ENCODE measurements at places on chromosomes 5 and 9.

DNA sequence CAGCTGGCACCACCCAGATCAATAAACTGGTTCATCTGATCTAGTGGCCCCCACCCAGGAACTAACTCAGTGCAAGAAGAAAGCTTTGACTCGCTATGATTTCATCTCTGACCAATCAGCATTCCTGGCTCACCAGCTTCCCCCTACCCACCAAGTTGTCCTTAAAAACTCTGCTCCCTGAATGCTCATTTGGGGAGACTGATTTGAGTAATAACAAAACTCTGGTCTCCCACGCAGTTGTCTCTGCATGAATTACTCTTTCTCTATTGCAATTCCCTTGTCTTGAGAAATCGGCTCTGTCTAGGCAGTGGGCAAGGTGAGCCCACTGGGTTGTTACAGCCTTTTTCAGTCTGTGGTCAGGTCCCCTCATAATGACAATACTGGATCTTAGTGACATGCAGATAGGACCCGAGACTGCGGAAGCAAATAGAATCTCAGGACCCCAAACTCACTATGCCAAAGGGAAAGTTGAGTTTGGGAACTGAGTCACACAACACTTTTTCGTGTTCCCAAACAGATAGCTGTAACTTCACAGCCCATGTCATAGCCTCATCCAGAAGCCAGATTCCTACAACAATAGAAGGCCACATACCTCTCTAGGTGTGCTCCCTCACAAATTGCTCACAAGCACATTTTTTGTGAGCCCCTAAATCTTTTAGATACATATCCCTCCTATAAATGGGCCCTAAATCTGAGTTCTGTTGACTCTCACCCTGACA is 175.2 kb upstream of the RAI14 start:
- no peak for DNase-seq

DNA sequence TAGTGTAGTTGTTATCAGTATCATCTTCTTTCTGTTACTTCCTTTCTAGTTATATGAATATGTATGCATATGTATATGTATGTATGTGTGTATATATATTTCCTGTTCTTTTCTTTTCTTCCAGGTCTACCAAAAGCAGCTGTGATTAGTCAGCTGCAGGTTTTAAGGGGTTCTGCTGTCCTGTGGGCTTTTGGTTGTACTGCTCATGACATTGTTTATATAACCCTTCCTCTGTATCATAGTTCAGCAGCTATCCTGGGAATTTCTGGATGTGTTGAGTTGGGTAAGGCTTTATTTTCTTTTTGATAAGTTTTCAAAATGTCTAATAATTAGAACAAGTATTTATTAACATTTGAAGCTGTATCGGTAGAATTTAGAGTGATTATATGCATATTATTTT is 23.2 kb downstream of the SLC27A6 start:
- DNase-seq: no peak

GRCh38 chr5:130549884-130550561 is 615.0 kb downstream of the HINT1 start:
- DNase-seq: peak; percentile 83

- no peak for DNase-seq
Observed at GRCh38 chr5:7464182-7464581, 68.2 kb downstream of the ADCY2 start.

DNA sequence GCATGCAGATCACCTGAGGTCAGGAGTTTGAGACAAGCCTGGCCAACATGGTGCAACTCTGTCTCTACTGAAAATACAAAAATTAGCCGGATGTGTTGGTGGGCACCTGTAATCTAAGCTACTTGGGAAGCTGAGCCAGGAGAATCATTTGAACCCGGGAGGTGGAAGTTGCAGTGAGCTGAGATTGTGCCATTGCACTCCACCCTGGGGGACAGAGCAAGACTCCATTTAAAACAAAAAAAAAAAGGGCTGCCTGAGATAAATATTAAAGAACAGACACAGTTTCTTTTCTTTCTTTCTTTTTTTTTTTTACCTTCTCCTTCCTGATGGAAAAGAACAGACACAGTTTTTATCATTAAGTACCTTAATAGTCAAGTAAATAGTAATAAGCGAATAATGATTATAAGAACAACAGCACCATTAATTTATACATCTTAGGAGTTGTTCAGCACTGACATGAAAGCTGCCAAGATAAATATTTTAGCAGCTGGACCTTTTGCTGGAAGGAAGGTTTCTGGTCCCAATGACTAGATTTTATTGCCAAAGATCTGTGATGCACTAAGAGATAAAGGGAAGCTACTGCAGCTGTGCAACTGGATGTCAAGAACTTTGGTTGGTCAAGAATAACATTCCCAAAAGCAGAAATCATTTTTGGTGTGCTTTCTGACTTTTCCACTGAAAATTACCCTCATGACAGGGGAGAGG is 7.0 kb downstream of the CENPP start:
- peak; percentile 17 for DNase-seq

- peak; percentile 74 for DNase-seq
Observed at GRCh38 chr9:114266969-114267368, 55.9 kb upstream of the ORM1 start.

- no peak for DNase-seq
Observed at GRCh38 chr5:72468606-72469005, 38.6 kb downstream of the ZNF366 start.

DNA sequence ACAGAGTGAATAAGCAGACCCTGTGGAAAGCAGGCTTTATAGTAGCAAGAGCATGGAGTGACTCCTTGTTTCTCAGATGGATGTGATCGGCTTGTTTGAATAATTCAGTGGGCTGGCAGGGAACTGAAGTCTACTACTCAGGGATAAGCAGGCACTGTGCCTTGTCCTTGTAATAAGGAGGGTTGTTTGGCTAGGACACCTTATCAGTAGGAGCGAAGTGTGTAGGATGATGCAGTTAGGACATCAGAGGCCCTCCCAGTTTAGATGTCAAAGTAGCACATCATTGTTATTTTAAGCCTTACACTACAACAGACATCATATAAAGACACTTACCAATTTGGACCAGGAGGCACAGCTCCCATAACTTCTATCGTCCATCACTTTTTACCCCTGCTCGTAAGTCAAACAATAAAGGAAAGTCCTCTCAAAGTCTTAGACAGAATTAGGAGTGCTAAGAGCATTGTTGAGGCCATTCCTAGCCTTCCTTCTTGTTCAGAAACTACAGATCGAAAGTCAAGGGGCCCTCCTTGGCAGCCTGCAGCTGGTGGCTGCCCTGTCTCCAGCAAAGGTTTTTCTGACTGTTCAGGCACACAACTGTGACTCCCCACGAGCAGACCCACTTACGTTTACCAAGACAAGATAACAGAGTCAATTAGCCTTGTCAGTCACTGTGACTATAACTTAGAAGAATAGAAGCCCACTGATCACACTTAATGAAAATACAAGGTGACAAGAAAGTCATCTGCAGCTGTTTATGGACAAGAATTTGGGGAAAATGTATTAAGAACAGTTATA is 218.6 kb downstream of the SNX18 start:
- no peak for DNase-seq

DNA sequence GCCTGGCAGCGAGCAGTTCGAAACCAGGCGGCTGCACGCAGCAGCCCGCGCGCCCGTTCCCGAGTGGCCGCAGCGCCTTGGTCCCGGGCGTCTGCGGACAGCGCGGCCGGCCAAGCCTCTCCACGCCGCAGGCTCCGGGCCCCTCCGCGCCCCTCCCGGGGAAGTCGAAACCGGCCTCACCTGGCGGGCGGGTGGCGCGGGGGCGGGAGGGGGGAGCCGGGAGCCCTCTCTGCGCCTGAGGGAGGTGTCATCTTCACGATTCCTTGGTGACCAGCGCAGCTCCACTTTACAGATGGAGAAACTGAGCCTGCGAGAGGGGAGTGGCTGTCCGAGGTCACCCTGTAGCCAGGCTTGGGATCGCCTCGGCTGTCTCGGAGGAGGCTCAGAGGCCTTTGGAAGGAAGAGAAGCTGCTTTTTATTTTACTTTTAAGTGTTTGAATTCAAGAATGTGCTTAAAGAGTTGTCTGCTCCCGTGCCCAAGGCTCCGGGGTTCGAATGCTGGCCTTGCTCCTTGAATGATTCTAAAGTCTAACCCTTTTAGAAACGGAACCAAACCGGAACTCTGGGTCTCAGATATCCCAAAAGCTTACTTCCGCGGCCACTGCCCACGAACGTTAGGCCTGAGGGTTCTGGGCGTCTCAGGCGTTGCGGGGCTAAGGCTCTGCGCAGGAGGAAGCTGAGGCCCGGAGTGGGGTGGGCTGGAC is 662 bp downstream of the SUSD3 start:
- DNase-seq: no peak

GRCh38 chr5:115573133-115573532 is 28.6 kb upstream of the FEM1C start:
- DNase-seq: peak; percentile 79

DNA sequence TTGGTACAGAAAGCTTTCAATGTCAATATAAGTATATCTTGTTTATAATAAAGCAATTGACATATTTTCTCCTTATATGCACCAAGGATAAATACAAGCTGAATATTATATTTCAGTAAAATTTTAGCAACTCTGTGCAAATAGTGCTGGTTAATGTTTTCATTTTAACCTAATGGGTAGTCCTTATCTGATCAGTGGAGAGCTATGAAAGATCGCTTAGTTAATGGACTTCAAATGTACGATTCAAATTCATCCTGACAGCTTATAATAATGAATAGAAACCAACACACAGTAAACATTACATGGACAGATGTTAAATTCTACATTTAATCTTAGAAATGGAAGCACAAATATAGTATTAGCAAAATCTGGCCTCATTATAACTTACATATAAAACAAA is 1495.2 kb upstream of the C9orf72 start:
- DNase-seq: no peak

DNA sequence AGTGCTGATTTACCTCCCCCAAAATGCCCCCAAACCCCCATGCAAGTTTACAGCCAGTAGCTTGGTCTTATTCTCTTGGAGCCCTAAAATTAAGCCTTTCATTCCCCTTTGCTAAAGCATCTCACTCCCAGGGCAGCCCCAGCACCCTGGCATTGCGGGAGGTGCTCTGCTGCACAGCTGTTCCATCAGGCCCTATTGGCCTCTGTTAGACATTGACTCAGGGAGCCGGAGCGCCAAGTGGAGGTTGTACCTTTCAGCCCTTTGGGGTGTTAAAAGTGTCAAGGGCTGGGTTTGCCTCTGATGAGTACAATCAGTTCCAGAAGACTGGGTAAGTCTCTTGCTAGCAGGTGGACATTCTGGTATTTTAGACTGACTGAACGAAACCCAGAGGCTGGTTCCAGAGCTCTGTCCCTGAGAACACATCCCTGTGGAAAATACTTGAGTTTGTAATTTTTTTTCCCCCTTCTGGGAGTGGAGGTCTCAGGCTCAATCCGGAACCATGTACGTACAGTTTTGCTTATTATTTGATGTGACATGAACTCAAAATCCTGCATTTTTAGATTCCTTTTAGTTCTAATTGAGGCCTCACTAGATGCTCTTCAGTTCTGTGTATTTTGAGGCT is 102.4 kb downstream of the UBE2R2 start:
- DNase-seq: no peak

- DNase-seq: no peak
Observed at GRCh38 chr9:34271265-34272006, 57.6 kb downstream of the KIF24 start.

GRCh38 chr5:9212605-9213004 is 333.3 kb downstream of the SEMA5A start:
- peak; percentile 48 for DNase-seq

DNA sequence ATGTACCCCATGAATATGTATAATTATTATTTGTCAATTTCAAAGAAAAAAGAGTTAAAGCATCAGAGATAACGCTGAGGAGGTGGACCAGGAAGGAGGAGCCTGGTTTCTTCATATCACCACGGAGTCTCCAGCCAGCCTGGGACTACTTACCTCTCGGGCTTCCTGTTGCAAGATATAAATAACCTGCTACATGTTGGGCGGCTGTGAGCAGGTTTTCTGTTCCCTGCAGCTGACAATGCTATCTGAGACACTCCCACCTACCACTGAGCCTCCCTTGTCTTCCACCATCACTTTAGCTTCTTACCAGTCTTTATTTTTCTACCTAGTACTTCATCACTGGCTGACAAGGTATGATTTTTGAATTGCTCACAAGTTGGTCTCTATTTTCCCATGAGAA is 102.7 kb upstream of the CPEB4 start:
- DNase-seq: no peak

DNA sequence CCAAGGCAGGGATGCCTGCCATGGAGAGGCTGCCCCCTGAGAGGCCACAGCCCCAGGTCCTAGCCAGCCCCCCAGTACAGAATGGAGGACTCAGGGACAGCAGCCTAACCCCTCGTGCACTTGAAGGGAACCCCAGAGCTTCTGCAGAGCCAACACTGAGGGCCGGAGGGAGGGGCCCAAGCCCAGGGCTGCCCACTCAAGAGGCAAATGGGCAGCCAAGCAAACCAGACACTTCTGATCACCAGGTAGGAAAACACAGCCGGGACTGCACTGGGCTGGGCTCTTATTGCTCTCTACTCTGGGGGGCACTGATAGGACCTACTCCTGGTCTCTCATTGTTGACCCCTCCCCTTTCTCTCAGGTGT is 3.2 kb downstream of the RELL2 start:
- no peak for DNase-seq

- DNase-seq: no peak
Observed at GRCh38 chr9:68998812-68999211, 15.1 kb downstream of the PRKACG start.

DNA sequence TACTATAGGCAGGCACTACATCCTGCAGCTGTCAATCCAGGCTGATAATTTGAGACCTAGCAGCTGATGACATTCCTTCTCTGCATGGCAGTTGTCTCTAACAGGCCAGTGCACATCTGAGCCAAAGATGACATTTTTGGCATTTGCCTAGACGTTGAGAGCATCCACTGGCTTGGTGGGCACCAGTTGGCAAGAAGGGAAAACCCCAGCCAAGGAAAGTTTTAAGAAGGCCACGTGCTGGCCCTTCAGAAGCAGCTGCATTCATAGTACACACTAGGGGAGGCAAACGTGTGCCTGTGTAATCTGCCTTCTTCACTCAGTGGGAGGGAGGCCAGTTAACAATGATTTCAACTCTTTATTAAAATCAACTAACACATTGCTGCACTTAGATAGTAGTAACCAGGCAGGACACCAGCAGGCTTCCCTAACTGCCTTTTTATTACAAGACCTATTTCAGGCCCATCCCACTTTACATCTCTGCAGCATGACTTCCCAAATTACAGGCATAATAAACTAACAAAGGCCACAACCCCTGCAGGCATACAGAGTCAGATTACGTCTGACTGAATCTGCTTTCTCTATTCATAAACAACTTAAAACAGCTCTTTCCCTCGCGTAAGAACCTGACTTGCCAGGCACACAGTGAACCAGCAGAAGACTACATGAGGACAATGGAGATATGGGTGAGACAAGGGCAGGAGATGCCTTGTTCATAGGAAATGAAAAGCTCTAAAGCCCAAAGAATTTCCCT is 576.3 kb downstream of the PDE4D start:
- DNase-seq: no peak

GRCh38 chr5:68898951-68899471 is 194.8 kb upstream of the SLC30A5 start:
- DNase-seq: peak; percentile 80

Data from fibroblast of upper back skin (primary cell).